ENCODE measurements at places on chromosomes 12 and 14. TPM values are rescaled to one million over a fixed set of nuclear protein-coding genes. Genes with fewer than 3 reads are reported as not detected.

OGFOD2 gene
- 17.4 TPM for total RNA-seq

DNA sequence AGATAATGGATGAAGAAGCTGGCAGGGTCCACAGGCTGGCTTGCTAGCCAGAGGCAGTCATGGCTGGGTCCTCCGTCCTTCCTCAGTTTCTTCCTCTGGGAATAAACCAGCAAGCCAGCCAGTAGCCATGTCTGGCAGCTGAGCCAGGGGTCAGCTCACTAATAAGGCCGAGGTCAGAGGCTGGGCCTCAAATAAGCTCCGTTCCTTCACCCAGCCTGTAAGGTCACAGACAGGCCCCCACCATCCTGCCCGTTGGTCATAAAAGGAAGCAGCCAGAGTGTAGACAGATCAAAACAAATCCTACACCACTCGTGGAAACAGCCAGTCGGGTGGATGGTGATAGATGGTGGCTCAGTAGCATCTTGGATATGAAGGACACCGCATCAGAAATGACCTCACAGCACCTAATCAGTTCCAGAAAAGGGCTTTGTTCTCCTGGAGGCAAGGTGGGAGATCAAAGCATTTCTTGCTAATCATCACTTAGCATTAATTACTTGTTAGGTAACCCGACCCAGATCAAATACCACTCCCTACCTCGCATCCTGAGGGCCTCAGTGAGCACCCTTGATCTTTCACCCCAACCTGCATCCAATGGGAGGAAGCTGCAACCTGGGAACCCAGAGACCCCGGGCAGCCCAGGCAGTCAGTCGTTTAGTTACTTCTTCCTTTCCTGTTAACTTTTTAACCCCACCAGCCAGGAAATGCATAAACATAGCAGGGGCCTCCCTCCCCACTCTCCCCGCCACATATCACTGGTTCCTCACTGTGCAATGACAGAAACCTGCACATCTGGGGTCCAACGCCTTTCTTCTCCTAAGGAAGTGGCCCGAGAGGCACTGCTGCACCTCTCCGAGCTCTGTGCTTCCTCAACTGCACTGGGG, 90.2 kb downstream of the KDM2B start:
- no peak overlapping the region for H3K27ac ChIP-seq
- H3K36me3 ChIP-seq: peaks cover 8% of the 10 kb centered on the region
- H3K4me1 ChIP-seq: no peaks in the 10 kb centered on the region
- no peaks in the 10 kb centered on the region for H3K27me3 ChIP-seq
- H3K4me3 ChIP-seq: no peak overlapping the region

DNA sequence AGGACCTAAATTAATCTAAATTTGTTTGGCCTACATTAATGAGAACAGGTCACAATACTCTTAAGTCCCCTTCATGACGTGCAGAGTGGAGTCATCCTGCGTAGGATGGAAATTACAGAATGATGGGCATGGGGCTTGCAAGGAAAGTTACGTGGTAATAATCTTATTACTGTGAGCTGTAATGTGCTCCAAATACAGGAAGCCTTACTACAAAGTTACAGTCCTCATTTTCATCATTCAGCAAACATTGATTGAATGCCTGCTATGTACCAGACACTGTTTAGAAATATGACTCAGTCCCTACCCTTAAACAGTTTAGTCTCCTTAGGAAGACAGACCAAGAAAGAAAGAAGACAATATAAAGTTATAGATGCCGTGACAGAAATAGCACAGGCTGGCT, 9.4 kb downstream of the HIGD1C start:
- no peak for DNase-seq
- no peaks in the 10 kb centered on the region for H3K36me3 ChIP-seq
- no peak overlapping the region for H3K4me3 ChIP-seq
- H3K4me1 ChIP-seq: no peaks in the 10 kb centered on the region
- no peak overlapping the region for H3K27ac ChIP-seq

PTPRO gene
- total RNA-seq: 6.7 TPM

DNA sequence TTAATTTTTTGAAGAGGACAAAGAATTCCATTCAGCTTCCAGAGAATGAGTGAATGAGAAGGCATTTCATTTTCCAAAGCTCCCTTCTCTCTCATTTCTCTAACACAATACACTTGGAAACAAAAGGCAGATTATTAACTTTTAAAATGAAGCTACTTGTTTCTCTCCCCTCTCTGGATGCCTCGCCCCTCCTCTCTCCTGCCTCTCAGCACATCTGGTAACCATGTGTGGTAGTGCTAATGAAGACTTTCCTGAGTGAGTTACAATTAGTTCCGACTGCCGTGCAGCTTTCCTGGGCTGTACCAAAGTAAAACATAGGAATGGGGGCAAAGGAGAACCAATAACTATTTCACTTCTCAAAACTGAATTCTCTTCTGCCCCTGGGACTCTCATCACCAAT, 84.7 kb upstream of the SOX5 start:
- no peaks in the 10 kb centered on the region for H3K36me3 ChIP-seq
- H3K27me3 ChIP-seq: no peaks in the 10 kb centered on the region
- no peak overlapping the region for H3K27ac ChIP-seq
- DNase-seq: no peak
- H3K4me1 ChIP-seq: no peaks in the 10 kb centered on the region
- H3K4me3 ChIP-seq: no peak overlapping the region

CLEC2D gene
- 337 TPM for total RNA-seq

DNA sequence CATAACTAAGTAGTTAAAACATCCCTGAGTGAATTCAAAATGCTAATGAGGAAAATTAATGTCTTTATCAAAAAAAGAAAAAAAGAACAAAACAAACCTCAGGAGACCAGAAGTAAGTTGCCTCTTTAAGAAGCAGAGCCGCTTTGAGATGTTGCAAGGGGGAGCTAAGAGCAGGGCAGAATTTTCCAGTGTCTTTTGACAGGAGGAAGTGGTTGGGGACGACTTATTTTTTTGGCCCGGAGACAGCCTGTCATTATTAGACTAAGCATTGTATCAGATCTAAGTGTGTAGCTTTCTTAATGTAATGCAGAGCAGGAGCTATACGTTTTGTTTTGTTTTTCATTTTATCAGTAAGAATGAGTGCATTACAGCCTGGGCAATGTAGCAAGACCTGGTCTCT, 206.6 kb downstream of the CACNA1C start:
- H3K4me1 ChIP-seq: peaks cover 3% of the 10 kb centered on the region
- H3K27me3 ChIP-seq: no peaks in the 10 kb centered on the region
- DNase-seq: no peak
- H3K27ac ChIP-seq: no peak overlapping the region
- no peak overlapping the region for H3K4me3 ChIP-seq

DNA sequence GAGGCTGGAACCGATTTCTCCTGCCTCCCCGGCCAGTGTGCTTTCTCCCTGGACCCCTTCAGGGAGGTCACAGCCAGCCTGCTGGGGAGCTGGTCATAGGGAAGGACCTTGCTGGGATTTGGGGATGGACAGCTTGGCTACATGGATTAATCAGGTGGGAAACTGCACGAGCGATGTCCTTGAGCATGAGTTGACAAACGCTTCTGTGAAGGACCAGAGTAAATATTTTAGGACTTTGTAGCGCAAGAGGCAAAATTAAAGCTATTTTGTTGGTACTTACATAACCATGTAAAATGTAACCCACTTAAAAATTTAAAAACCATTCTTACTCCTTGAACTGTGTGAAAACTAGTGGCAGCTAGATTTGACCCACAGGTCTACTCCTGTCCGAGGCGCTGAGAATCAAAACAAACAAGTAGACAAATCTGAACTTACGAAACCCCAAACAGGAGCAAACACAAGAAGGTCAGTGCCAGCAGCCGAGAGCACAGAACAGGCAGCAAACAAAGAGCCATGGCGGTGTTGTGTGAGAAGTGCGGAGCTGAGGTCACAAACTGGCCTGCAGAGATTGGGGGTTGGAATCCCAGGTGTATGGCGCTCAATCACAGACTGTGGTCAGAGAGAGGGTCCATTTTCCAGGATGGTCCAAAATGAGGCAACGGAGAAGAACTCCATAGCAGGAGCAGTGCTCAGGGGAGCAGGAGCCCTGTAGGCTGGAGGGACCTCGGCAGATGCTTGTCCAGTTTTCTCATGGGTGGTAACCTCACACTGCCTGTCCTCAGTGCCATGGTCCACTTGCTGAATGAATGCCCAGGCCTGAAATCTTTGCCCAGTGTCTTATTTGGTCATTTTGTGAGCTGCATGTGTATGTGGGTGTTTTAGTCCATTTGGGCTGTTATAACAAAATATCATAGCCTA, 79.2 kb upstream of the CLMN start:
- H3K36me3 ChIP-seq: no peaks in the 10 kb centered on the region
- H3K27me3 ChIP-seq: no peaks in the 10 kb centered on the region
- no peak overlapping the region for H3K27ac ChIP-seq
- H3K4me3 ChIP-seq: no peak overlapping the region
- no peak for DNase-seq

GTF2H3 gene
- 27.7 TPM for total RNA-seq

TMED8 gene
- total RNA-seq: 18.1 TPM

DNA sequence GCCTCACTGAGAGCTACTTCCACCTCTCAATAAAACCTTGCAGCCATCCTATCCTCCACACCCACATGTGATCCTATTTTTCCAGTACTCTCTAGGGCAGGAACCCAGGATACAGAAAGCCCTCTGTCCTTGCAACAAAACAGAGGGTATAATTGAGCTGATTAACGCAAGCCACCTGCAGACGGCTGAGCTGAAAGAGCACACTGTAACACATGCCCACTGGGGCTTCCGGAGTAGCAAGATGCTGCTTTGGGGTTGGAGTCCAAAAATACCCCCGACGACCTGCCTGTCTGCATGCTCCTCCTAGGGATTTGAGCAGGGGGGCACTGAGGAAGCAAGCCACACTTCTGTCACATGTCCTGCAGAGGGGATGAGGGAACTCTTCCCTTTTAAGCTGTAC, 401.1 kb upstream of the FOXG1 start:
- H3K36me3 ChIP-seq: no peaks in the 10 kb centered on the region
- no peaks in the 10 kb centered on the region for H3K4me1 ChIP-seq
- no peak overlapping the region for H3K27ac ChIP-seq
- no peaks in the 10 kb centered on the region for H3K27me3 ChIP-seq
- H3K4me3 ChIP-seq: no peak overlapping the region

- no peak overlapping the region for H3K27ac ChIP-seq
- no peaks in the 10 kb centered on the region for H3K4me1 ChIP-seq
- H3K27me3 ChIP-seq: no peaks in the 10 kb centered on the region
- no peak for DNase-seq
- no peaks in the 10 kb centered on the region for H3K36me3 ChIP-seq
These were observed 333.8 kb downstream of the CACNA1C start for GRCh38 chr12:2386566-2386965.

DNA sequence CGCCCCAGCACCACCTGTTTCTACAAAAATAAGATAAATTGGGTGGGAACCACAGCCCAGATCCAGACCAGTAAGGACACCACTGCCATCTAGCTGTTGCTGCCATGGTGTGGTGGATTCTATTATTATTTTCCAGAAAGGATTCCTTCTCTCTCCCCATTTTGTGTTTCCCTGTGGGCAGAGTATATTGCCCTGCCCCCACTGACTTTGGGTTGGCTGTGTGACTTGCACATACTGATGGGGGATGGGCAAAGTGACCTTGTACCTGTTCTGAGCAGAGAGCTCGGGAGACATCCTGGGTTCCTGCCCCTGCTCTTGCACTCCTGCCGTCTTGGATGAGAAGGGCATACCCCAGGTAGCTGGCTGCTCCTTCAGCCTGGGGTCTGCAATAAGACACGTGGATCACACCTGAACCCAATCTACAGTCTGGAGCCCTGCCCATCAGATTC, 24.3 kb downstream of the MOAP1 start:
- no peak overlapping the region for H3K27ac ChIP-seq
- H3K36me3 ChIP-seq: no peaks in the 10 kb centered on the region

- H3K27me3 ChIP-seq: no peaks in the 10 kb centered on the region
- peak; percentile 30 for DNase-seq
- peak within 1 kb of the TSS; percentile 67 for H3K4me3 ChIP-seq
- H3K27ac ChIP-seq: peak within 1 kb of the TSS; percentile 58
- peaks cover 7% of the 10 kb centered on the region for H3K4me1 ChIP-seq
These were observed at the start of gene CDH24 for GRCh38 chr14:23056956-23057756. Gene CDH24, minus strand, starts transcription at chr14:23057520. Its CDS starts 1,787 bp downstream, at chr14:23055733.

CDKN1B gene
- total RNA-seq: 101 TPM

ANKS1B gene
- total RNA-seq: 0.28 TPM

SPX gene
- total RNA-seq: 0.24 TPM

HHIPL1 gene
- total RNA-seq: not detected

OVCH1 gene
- total RNA-seq: not detected

DNA sequence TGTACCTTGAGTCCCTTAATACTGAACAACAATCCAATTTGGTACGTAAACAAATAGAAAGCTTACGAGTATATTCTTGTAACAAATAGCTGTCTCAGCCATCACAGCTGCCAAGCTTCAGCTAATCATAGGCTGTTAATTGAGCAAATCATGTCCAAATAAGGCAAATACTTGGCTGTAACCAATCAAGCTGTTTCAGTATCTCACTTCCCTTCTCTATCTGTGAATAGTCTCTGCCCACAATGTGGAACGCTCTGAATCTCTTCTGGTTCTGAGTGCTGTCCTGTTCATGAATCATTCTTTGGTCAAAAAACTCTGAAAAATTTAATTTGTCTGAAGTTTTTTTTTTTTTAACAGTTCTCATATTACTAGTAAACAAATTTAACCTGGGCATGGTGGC, 5.8 kb upstream of the NEMF start:
- DNase-seq: no peak
- no peak overlapping the region for H3K4me3 ChIP-seq
- H3K36me3 ChIP-seq: no peaks in the 10 kb centered on the region
- peaks cover 7% of the 10 kb centered on the region for H3K4me1 ChIP-seq
- H3K27me3 ChIP-seq: no peaks in the 10 kb centered on the region
- no peak overlapping the region for H3K27ac ChIP-seq

- no peak for DNase-seq
- H3K4me1 ChIP-seq: peaks cover 12% of the 10 kb centered on the region
- no peaks in the 10 kb centered on the region for H3K27me3 ChIP-seq
- H3K27ac ChIP-seq: no peak overlapping the region
- no peak overlapping the region for H3K4me3 ChIP-seq
These were observed 3.4 kb upstream of the OTUB2 start for GRCh38 chr14:94022532-94023411.

MRPL42 gene
- 40.4 TPM for total RNA-seq

- H3K4me3 ChIP-seq: no peak overlapping the region
- H3K27ac ChIP-seq: no peak overlapping the region
- H3K4me1 ChIP-seq: no peaks in the 10 kb centered on the region
These were observed 209.5 kb upstream of the ARHGAP5 start for GRCh38 chr14:31867570-31867969.

DNA sequence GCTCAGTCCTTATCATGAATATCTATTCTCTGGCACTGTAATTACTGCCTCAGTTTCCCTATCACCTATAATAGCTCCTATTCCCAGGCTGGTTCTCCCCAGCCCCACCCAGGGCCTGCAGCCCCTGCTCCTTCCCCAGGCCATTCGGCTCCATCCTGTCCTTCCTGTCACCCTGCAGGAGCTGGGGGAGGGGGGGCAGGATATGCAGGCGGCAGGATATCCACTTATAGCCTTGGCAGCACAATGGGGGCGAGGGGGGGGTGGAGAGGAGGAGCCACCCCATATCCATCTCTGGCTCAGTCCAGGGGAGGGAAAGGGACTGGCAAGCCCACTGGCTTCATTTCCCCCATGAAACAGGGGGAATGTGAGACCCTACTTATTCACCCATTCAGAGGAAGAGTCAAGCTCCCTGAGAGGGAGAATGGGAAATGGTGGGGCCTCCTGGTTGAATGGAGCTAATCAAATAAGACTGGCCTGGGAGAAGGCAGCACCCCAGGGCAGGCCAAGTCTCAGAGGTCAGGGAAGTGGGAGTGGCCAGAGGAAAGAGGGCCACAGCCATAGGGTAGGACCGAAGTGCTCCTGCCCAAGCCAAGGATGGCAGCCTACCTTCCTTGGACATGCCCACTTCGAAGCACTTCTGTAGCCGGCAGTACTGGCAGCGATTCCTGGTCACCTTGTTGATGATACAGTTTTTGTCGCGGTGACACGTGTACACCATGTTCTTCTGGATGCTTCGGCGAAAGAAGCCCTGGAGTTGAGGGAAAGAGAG, 7.8 kb upstream of the ITGB7 start:
- peaks cover 29% of the 10 kb centered on the region for H3K4me1 ChIP-seq
- DNase-seq: no peak
- H3K27ac ChIP-seq: peak overlapping the region; percentile 78

TPH2 gene
- 0.16 TPM for total RNA-seq
